ENCODE measurements at places on chromosomes 12 and 14. TPM values are rescaled to one million over a fixed set of nuclear protein-coding genes. Genes with fewer than 3 reads are reported as not detected.

AICDA gene
- total RNA-seq, result not detected

PARPBP gene
- total RNA-seq, result 3.7 TPM

VPS33A gene
- 11.0 TPM for total RNA-seq

ZNF10 gene
- total RNA-seq, result 10.8 TPM

GRIN2B gene
- 0.49 TPM for total RNA-seq

PTGER2 gene
- 10.3 TPM for total RNA-seq

CLEC7A gene
- total RNA-seq, result 7.9 TPM

HCAR1 gene
- total RNA-seq, result 0.25 TPM

IRAK3 gene
- total RNA-seq, result 23.1 TPM

LMO3 gene
- total RNA-seq, result 73.7 TPM

MYF5 gene
- not detected for total RNA-seq

CEBPE gene
- not detected for total RNA-seq

CKB gene
- 179 TPM for total RNA-seq

RHEBL1 gene
- total RNA-seq, result 1.7 TPM

SERPINA1 gene
- 6.1 TPM for total RNA-seq

KRT75 gene
- total RNA-seq, result not detected

KRT74 gene
- not detected for total RNA-seq

ZC2HC1C gene
- not detected for total RNA-seq

SCNN1A gene
- total RNA-seq, result 55.2 TPM

TMPRSS12 gene
- total RNA-seq, result not detected

OR4L1 gene
- not detected for total RNA-seq

PTPRR gene
- 0.98 TPM for total RNA-seq

GLIPR1L2 gene
- 1.2 TPM for total RNA-seq

ART4 gene
- total RNA-seq, result 0.98 TPM

TIMM9 gene
- 47.6 TPM for total RNA-seq

FAIM2 gene
- total RNA-seq, result 19.4 TPM

BDKRB2 gene
- total RNA-seq, result 23.3 TPM

PTPRB gene
- 21.9 TPM for total RNA-seq

LRP1-AS gene
- not detected for total RNA-seq

KRT77 gene
- total RNA-seq, result 2.5 TPM

BRF1 gene
- 64.6 TPM for total RNA-seq

TRHDE gene
- 34.9 TPM for total RNA-seq

DHH gene
- total RNA-seq, result 1.5 TPM

CYP46A1 gene
- 1.2 TPM for total RNA-seq

POC1B gene
- 18.9 TPM for total RNA-seq

DDX51 gene
- 11.3 TPM for total RNA-seq
